ENCODE measurements at places on chromosomes 6 and 20.

DNA sequence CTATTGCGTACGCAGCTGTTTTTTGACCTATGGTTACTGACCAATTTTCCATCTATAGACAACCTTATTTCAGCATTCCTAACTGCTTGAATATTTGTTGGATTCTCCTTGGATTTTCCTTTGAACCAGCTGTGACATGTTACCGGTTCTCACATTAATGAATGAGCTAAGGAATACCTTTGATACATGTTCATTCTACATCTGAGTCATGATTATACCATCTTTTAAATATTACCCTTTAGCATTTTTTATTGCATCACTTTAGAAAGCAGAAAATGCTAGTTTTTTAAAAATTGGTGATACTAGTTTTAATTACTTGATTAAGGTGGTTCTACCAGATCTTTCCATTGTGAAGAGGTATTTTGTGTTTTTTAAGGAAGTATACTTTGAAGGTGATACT lies 1.9 kb upstream of the IGF2R start:
- no peak for DNase-seq

DNA sequence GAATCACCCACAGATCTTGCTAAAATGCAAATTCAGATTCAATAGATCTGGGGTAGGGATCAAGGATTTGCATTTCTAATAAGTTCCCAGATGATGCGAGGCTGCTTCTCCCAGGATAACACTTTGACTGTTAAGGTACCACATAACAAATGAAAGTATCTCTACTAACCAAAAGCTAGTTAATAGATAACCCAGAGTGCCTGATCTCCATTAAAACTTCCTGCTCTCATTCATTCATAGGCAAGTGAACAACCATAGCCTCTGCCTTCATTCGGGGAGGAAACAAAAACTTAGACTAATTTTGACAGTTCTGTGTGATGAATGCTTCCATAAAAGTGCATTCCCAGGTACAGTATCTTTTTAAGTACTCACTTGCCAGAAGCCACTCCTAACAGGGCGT lies 265.6 kb upstream of the BTBD3 start:
- DNase-seq: no peak

DNA sequence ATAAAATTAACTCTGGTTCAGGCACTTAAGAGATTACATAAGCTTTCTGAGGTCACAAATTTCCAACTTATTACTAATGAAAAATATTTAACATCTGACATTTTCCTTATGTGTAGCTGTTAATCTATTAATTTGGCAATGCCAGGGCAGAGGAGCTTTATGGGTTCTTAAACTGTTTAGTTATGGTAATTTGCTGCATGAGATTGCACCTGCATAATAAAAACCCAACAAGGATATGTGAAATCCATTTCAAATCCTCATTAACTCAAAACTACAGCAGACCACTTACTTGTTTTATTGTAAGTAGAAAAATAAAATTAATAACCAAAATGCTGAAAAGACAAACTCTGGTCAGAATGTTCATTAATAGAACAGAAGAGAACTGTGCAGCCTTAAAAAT lies 98.1 kb downstream of the PREP start:
- DNase-seq: no peak

DNA sequence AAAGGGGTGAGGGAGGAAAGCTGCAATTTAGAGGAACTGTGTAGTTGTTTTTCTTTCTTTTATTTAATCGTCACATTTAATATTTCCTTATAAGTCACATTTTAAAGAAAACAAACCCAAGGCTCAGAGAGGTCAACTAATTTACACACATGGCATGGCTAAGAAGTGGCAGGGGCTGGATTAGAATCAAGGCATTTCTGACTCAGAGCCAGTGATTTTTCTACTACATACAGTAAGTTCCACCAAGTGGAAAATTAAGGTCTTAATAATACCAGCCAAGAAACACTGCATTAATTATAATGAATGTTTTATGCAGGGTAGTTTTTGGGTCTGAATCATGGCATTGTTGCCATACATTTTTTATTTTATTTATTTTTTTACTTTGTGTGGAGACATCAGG lies 607.7 kb upstream of the CITED2 start:
- no peak for DNase-seq

DNA sequence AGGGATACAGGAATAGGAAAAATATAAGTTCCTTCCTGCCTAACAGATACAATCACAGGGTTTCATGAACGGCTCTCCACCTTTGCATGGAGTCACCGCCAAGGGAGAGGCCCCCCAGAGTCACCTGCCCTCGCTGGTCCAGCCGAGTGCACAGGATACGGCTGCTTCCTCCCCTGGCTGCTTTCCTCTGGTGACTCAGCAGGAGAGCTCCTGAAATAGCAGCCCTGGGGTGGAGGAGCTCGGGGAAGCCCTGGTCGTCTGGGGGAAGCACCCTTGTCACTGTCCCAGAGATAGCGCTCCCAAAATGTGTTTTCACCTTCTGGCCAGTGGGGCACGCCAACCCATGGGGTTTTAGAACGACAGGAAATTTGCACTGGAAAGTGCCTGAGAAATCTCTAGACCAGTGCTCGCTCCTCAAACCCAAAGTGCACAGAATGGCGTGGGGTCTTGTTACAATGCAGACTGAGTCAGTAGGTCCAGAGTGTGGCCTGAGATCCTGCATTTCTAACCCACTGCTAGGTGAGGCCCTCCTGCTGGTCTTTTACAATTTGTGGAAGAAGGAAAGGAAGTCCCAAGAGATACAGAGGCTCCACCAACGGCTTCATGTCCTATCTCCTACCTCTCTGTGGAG lies 35.9 kb upstream of the FAM50B start:
- DNase-seq: no peak

DNA sequence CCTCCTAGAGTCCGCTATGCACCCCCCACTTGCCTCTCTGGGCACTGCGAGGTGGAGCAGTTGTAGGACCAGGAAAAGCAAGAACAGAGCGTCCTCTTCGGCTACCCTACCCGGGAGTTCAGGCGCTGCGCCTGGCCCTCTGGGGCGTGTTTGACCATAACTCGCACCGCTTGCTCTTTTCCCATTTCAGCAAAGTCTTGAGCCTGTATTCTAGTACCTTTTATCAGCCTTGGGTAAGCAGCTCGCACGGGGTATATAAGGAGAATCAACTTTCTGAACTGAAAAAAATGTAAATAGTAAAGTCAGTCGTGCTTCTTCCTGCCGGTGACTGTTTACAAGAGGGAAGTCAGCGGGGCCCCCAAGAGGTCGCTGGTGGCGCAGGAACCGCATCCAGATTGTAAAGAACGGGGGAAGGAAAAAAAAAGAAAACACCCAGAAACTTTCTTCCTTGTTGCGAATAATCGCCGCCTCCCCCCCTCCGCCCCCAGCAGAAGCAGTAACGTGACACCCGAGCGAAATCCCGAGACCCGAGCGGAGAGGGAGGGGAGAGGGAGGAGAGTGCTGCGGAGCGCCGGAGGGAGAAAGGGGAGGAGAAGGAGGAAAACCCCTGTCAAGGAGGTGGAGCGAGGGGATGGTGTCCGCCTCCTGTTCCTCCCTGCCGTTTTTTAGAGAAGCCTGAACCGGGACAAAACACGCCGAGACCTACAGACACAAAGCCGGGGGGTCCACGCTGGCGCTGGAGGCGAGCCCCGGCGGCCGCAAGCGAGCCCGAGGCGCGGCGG lies at the start of gene UST:
UST (plus strand) TSS at position 668 of the 782 bp plus-strand sequence. CDS start 401 bp downstream, outside the sequence.
- DNase-seq: peak; percentile 81

GRCh38 chr6:144847916-144848315 lies 562.8 kb downstream of the UTRN start:
- DNase-seq: peak; percentile 29

DNA sequence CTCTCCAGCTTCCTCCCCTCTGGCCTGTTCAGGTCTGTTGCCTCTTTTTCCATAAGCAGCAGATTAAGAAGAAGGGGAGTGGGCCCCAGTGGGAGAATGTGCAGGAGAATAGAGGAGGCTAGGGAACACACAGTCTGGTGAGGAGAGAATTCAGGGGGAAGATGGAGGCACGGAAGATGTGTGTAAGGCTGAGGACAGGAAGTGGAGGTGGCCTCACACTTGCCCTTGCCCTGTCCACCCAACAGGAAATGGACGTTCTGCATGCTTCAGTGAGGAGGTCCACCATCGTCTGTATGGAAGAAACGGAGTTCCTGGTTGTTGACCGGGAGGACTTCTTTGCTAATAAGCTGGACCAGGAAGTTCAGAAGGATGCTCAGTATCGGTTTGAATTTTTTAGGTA lies 16.0 kb downstream of the CNBD2 start:
- no peak for DNase-seq

DNA sequence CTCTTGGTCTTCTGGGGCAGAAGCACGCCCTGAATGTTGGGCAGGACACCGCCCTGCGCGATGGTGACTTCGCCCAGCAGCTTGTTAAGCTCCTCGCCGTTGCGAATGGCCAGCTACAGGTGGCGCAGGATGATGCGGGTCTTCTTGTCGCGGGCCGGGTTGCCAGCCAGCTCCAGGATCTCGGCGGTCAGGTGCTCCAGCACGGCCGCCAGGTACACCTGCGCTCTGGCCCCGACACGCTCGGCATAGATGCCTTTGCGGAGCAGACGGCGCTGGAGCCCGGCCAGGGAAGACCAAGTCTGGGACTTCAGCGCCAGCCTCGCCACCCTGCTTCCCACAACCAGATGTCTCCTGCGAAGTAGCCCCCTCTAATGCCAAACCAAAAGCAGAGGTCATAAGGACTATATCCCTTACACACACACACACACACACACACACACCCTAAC lies 8.0 kb upstream of the SLC17A3 start:
- peak; percentile 61 for DNase-seq

GRCh38 chr20:63525185-63525584 lies 4.6 kb downstream of the PPDPF start:
- no peak for DNase-seq

- DNase-seq: no peak
Observed at GRCh38 chr6:15089569-15090144, 156.2 kb upstream of the JARID2 start.

Measured in posterior cingulate gyrus (tissue), 11 donors.